ENCODE measurements at places on chromosomes 2 and 18.

DNA sequence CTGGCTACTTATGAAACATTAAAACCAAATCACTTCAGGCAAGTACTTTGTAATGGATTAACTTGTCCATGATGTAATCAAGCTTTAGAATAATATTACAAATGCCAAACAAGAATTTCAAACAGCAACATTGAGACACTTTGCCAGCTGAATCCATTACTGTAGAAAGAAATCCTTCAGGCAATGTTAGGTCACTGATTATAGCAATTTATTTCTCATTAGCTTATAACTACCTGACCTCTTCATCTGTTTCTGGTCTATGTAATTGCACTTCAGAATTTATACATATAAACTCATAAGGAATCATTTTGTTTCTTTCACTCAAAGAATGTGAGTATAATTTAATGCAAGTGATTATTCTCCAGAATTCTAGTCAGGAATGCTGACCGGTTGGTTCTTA lies 692.6 kb upstream of the TMEFF2 start:
- DNase-seq: no peak

GRCh38 chr2:236177604-236177966 lies 9.4 kb upstream of the GBX2 start:
- no peak for DNase-seq

- no peak for DNase-seq
Measured at GRCh38 chr18:57397440-57398132, 37.6 kb upstream of the ONECUT2 start.

GRCh38 chr2:18988631-18989232 lies 369.7 kb downstream of the OSR1 start:
- no peak for DNase-seq

DNA sequence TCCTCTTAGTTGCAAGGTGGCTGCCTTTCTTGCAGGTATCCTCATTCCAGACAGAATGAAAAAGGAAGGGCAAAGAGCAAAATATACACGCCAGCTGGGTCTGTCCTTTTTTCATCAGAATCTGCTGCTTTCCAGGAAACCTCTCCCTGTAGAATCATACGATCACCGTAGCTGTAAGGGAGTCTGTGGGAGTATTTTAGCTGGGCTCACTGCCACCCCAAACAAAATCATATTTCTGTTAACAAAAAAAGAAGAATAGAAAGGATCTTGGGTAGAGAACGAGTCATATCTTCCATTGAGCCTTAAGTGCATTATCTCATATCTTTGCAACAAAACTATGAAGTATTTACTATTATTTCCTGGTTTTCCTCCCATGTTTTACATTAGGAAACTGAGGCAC lies 15.0 kb upstream of the TANC1 start:
- DNase-seq: no peak

DNA sequence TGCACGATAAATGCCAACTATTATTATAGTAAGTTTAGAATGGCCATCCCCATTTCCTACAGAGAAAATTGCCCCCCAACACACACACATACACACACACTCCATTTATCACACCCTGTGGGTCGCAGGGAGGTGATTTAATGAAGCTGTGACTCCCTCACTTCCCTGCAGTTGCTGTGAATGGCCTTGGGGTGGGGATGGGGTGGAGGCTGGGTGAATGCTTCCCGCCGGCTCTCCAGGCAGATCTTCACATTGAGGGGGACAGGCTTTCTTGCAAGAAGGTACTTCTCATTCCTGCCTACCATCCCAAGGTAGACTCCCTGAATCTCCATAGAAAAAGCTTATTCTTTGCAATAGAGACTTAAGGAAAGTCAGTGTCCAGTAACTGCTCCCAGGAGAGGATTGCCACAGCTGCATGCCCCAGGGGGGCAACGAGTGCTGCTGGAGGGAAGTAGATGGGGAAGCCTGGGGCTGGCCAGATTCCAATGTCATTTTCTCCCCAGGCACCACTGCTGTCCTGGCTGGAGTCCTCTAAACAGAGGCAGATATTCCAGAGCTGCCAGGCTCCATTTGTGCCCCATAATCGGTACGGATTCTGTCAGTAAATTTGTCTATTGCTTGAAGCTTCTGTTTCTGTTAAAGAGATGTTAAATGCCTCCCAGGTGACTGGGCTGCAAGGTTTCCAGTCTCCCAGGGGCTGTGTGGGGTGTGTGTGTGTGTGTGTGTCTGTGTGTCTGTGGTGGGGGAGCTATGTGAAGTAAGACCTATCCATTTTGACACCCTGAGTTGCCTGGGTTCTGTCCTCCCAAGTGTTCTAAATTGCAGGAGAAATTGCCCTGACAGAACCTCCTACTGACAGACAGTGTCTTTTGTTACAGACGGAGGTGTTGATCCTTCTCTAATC lies 265.5 kb downstream of the SRBD1 start:
- DNase-seq: no peak

DNA sequence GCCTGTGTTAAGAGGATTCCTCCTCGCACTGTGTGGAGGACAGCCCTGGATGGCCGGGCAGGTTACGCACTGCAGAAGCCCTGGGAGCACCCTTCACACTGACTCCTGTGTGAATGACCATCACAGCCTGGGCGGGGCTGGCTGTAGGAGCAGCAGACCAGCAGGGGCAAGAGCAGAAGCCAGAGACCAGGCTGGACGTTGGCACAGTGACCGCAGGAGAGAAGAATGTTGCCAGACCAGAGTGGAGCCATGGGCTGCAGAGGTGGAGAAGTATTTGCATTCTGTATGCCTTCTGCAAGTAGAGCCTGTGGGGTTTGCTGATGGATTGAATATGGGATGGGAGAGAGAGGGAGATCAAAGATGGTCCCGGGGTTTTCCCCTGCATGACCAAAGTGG lies 23.1 kb downstream of the LRRFIP1 start:
- DNase-seq: no peak

GRCh38 chr18:6564950-6565814 lies 150.5 kb upstream of the L3MBTL4 start:
- DNase-seq: no peak

GRCh38 chr2:595831-596592 lies 81.2 kb downstream of the TMEM18 start:
- DNase-seq: no peak

DNA sequence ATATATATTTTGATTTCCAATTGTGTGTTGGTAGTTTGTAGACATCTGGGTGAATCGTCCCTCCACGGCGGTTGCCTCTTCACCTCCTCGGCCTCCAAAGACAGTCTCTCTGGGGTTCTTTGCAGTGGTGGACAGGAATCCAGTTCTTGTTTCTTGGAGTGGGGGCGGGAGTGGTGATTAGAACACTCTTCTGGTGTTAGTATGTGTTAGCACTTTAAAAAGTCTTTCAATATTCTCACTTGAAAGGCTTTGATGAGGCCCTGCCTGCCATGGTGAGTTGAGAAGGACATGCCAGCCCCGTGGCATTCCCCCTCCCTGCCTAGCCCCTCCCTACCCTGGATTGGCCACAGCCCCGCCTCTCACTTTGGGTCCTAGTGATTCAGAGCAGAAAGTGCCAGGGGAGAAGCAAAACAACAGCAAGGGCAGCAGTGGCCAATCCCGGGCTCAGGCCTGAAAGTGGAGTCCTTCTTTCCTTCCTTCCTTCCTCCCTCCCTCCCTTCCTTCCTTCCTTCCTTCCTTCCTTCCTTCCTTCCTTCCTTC lies 316.8 kb upstream of the HS6ST1 start:
- no peak for DNase-seq

- DNase-seq: no peak
Measured at GRCh38 chr18:35835366-35835765, 137.1 kb upstream of the RMP24 start.

- no peak for DNase-seq
Measured at GRCh38 chr2:173990245-173990644, 25.1 kb upstream of the SP3 start.

DNA sequence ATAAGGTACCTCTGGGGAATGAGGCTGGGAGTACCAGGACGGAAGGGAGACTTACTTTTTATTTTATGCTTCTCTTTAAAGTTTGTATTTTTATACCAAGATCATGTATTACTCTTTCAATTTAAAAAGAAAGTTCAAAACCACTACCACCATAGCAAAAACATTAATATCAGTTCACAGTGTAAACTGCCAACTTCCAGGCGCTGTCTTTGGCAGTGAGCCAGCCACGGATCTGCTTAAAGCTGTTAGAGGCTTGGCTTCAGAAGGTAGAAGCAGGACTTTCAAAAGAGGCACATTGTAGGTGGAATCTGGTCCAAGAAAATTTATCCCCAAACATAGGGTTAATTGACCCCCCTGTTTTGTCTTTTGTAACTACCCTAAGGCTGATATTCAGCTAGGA lies 74.8 kb downstream of the B3GNT2 start:
- DNase-seq: no peak

- DNase-seq: no peak
Measured at GRCh38 chr2:132747046-132747445, 77.0 kb upstream of the LYPD1 start.

DNA sequence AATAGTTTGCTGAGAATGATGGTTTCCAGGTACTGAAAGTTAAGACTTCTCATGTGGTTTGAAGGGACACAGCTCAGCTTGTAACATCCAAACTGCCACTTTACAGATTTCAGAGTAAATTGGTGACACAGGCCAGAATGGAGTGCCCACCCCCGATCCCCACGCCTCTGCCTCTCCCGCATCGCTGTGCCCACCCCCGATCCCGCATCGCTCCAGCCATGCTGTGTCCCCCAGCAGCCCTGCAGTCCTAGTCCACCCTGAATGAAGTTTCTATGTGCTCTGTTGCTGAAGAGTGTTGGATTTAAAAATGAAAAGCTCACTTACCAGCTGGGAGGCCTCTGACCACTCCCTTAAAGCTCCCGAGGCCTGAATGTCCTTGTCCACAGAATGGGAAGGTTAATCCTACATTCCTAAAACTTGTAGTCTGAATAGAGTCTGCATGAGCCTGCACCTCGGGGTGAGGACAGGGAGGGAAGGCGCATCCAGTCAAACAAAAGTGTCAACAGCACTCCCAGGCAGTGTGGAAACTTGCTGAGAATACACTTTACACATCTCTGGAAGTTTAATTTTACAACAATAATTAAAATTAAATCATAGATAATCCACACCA lies 176.4 kb upstream of the ID2 start:
- DNase-seq: no peak

DNA sequence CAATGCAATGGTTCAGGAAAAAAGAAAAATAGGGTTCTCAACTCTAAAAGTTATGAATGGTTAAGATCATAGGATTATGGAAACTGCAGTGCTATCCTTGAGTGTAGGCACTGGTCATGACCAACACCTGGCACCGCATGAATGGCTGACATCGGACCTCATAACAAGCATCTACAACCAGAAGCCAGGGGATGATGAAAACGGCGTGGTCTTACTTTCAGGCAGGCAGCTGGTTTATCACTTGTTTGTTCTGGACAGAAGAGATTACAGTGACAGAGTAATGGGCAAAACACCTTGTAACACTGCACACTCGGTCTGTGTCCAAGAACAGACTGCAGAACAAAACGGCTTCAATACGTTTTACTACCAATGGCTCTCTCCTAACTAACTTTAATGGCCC lies 132.8 kb downstream of the STK39 start:
- DNase-seq: no peak

DNA sequence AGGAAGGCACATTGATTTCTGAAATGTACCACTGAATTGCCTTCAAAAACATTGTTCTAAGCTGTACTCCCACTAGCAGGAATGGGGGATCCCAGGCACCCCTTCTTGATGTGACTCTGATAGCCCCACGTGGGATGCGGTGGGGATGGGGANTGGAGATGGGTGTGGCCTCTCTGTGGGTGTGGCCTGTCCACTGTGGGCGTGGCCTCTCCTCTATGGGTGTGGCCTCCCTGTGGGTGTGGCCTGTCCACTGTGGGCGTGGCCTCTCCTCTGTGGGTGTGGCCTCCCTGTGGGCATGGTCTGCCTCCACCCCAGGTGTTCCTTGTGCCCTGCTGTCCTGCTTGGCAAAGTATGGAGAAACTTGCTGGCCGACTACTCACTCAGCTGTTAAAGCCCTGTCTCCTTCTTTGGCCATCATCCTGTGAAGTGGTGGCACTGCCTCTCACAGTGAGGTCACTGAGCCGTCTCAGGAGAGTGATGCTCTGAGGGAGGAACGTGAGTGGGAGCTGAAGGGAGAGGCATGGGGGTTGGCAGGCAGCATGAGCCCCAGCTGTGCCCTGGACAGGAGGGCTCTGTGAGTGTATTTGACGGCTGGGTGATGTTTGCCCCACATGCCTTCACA lies 6.7 kb upstream of the PARD6G start:
- DNase-seq: no peak

GRCh38 chr2:189179570-189179950 lies at the start of gene COL5A2:
Gene COL5A2 (minus strand): TSS chr2:189179761. CDS start chr2:189179604, 157 bp downstream.
- no peak for DNase-seq

GRCh38 chr2:102056079-102056581 lies 64.4 kb downstream of the IL1R2 start:
- no peak for DNase-seq

- DNase-seq: no peak
Measured at GRCh38 chr18:44516450-44516849, 164.2 kb upstream of the SETBP1 start.

GRCh38 chr2:224034017-224034416 lies 5.1 kb downstream of the SERPINE2 start:
- DNase-seq: no peak

DNA sequence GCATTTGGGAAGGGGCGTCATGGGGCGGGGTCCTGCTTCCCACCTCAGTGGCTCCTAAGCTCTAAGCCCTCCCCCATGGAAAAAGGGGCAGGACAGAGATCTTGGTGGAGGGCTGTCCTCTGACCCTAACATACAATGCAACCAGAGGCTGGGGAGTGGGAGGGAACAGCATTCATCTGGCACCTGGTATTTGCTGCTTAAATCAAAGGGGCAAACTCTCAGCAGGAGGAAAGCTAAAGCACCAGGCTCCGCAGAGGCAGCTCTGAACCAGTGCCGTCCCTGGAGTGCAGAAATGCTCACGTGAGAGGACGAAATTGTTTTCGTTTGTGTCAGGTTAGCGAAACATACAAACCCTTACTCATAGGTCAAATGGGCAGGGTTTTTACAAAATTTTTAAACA lies 92.7 kb upstream of the PXDN start:
- DNase-seq: no peak

DNA sequence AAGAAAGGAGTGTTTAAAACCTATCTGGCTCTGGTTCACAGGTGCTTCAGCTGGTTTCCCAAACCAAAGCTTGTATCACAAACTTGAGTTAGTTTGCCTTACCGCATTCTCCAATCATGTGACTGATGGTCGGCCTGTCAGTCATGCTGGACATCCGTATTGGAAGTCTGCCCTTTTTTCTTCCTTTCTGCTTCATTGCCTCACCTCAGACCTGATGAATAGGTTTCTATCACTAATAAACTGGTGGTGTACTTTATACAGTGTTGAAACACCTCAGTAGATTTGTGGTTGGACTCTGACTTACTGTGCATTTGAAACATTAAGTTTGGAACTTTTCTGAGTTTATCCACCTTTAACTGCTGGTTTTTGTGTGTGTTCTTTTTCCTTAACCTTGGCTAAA lies 84.1 kb downstream of the R3HDM1 start:
- DNase-seq: no peak

DNA sequence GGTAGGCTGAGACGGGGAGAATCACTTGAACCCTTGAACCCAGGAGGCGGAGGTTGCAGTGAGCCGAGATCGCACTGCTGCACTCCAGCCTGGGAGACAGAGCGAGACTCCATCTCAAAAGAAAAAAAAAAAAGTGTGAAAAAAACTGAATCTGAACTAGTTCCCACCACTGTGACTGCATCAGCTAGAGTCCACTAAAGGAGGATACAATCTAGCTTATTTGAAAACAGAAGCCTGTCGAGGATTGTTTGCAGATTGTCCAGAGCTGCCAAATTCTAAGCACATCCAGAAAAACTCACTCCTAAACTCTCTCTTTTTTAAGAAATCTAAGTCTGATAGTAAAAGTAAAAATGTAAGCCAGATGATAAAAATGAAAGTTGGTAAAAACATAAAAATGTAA lies 10.6 kb downstream of the GFPT1 start:
- DNase-seq: no peak

GRCh38 chr2:162184359-162184758 lies 32.3 kb upstream of the GCG start:
- no peak for DNase-seq
